ENCODE measurements at places on chromosomes 6 and 20.
A peak's percentile ranks its signal among the peaks of the same experiment; 100 is the strongest.

DNA sequence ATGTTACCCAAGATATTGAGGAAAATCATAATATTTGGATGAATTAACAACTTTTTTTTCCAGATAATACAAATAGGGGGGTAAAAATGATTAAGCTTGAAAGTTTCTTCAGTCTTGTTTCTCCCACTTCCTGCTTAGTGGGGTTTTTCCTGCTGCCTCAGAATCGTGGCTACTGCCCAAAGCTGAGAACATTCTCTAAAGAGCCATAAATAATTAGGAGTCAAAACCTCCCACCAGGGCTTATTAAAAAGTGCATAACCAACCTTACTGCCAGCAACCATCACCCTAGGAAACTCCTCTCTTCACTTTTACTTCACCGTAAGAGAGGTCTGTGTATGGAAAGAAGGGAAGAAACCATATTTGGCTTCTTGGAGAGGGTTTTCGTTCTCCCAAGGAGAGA is 9.0 kb upstream of the LCA5 start:
- no peak for DNase-seq

DNA sequence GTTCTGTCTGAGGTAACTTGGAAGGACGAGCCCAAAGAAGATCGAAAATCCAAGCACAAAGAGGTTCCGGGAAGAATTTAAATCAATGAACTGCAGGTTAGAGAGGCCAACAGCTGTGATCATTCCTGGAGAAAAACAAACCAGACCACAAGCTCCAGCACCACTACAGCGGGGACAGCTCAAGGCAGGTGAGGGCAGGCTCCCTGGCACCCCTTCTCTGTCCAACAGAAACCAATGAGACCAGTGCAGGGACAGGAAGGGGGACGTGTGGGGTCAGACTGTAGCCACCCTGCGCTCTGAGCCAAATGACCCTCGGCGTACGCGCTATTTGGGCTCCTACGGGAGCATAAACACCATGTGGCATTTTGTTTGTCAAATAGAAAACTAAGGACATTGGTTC is 139.3 kb downstream of the SLC23A2 start:
- DNase-seq: no peak

- DNase-seq: no peak
These were observed 24.7 kb upstream of the PYGB start for GRCh38 chr20:25223179-25223661.

GRCh38 chr6:78909391-78909790 is 42.0 kb downstream of the IRAK1BP1 start:
- peak; percentile 16 for DNase-seq

GRCh38 chr20:52841003-52841402 is 131.2 kb upstream of the TSHZ2 start:
- no peak for DNase-seq

- no peak for DNase-seq
These were observed 28.9 kb downstream of the KIAA1755 start for GRCh38 chr20:38231531-38232121.

DNA sequence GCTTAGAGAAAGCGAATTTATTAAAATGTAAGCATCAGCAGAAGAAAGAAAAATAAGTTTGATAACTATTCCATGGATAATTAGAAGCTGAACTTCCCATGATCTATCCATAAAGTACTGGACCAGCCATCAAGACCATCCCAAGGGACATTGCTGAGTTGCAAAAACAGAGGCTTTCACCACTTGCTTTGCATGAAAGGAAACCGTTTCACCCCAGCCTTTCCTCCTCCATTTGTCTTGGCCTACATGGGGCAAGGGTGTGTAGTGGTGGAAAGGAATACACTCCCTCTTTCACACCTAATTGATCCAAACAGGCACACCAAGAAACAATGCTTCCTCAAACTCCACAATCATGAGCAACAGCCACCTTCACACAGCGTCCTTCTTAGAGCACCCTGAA is 10.4 kb downstream of the HIVEP2 start:
- no peak for DNase-seq

GRCh38 chr20:63590218-63591146 is 16.4 kb upstream of the HELZ2 start:
- DNase-seq: no peak

GRCh38 chr6:20746805-20747558 is 212.7 kb downstream of the CDKAL1 start:
- DNase-seq: no peak

Data from CD4-positive, alpha-beta T cell treated with Interleukin-4 for 1 hour (primary cell).